ENCODE measurements at places on chromosomes 12 and 14.

- DNase-seq, result no peak
Observed at GRCh38 chr12:117395766-117396165, 34.3 kb upstream of the NOS1 start.

DNA sequence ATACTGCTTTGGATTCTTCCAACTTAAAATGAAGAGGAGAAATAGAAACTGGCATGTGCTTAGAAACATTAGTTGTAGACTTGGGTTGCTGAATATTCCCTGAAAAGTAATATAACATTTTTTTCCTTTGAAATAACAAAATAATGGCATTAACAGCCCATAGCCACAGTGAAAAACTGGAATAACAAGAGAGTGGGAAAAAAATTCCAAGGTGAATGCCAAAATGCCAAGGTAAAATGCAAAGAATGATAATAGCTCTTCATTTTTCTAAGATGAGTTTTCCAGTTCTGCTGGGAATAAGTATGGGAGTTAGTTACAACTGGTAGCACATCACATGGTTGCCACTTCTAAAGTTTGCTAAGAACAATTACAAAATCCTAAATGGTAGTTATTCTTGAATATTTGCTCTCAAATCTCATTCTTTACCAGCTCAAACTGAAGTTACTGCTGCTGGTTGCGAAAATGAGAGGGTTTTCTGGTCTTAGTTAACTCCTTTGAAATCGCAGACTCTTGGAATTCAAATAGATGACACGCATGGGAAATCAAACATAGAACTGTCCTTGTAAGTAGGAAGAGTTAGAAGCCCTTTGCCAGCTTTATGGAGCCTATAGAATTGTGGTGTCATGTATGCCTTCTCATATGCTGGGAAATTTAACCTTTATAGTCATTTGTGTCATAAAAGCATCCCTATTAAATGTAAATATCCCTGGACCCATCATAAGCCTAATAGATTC is 165.0 kb upstream of the DCN start:
- DNase-seq, result no peak

GRCh38 chr12:106903241-106903945 is 52.3 kb upstream of the TMEM263 start:
- DNase-seq, result peak; percentile 74

GRCh38 chr14:64801800-64802199 is 77.9 kb downstream of the SPTB start:
- DNase-seq, result no peak

- DNase-seq, result no peak
Observed at GRCh38 chr14:74605531-74606223, 6.4 kb downstream of the LTBP2 start.

GRCh38 chr12:108573317-108573716 is 10.9 kb downstream of the ISCU start:
- no peak for DNase-seq

- no peak for DNase-seq
Observed at GRCh38 chr12:52209321-52209720, 17.5 kb upstream of the KRT80 start.

DNA sequence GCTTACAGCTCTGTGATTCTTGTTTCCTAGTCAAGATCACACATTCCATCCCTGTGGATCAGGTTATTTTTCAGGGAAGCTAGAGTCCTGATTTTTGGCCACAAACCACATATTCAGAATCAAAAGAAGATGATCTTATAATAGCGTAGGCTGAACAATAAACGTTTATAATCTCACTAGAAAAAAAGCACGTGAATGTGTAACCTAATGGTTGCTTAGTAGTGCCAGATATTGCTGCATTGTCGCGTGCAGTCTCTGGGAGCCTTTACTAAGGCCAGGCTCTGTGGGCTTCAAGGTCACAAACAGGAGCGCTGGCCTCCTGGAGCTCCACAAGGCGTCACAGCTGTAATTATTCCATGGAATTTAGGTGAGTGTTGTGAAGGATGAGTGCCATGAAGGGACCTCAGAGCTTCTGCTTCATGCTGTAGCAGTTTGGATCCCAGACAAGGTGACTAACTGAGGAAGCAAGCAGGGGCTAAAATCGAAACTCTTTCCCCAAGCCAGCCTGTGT is 17.4 kb downstream of the CDKN1B start:
- no peak for DNase-seq

- DNase-seq, result no peak
Observed at GRCh38 chr12:64983771-64984278, 137.3 kb downstream of the WIF1 start.

DNA sequence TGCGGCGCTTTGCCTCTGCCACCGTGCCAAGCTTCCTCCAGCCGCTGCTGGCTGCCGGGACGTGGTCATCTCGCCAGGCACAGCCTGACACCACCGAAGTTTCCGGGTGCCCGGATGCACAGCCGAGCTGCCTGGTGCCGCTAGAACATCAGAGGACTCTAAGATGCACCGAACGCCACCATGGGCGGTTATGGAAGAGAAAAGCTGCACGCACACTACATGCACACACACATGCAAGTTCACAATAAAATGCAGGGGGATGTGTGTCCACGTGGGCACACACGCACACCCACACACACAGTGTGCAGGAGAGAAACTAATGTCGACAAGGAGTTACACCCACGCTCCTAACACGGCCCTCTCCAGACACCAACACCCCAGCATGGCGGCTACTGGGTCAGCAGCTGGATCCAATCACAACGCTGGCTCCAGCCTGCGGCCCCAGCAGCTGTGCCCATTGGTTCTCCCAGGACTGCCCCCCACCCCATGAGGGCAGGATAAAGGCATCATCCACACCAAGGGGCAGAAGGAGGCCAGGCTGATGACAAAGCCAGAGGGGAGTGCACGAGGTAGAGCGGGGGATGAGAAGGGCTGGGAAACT is 82.7 kb downstream of the BCL11B start:
- DNase-seq, result peak; percentile 66

GRCh38 chr12:27142101-27142721 is 59.8 kb upstream of the C12orf71 start:
- DNase-seq, result peak; percentile 46

DNA sequence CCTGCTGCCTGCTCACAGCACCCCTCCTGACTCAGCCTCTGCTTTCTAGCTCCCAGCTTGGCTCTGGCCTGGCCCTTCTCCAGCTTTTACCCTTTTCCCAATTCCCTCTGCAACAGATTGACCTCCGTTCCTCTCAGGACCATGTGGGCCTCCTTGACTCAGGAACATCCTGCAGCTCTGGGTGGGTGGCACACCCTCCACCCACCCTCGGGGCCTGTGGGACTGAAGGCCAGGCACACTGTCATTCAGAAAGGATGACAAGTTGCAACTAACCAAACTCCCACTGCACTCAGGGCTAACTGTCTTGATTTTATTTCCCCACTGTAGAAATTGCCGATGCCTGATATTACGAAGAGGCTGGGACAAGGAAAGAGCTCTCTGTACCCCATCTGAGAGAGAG is 59.4 kb downstream of the HELB start:
- DNase-seq, result no peak

GRCh38 chr14:98961191-98961590 is 310.8 kb downstream of the BCL11B start:
- no peak for DNase-seq

DNA sequence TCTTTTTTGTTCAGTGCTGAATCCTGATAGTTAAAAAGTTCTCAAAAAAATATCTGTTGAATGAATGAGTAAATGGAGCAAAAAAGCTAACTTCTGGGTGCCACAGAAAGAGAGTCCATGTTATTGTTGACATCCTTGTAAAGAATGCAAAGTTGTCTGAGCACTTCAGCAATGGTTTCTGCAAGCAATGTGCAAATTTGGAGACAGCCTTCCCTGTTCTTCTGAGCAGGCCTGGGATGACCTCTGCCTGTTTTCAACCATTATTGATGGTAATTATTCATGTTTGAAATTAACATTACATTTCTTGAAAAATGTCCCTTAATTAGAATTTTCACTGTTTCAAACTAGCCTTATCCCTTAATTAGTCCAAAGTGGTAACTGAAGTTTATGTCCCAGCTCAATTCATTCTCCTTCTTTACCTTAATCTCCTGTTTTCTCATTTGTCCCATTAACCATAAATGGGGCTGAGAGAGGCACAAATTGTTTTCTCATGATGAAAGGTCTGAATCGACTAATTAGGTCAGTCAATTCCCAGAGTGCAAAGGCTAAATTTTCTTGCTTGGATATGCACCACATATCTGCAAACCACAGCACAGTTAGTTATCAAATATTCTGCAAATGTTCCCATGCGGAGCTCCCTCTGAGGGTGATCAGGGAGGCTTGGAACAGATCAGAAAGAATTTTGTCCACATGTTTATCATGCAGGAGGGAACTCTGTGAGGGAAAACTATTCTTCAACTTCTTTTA is 139.4 kb upstream of the KRR1 start:
- no peak for DNase-seq

- peak; percentile 11 for DNase-seq
Observed at GRCh38 chr14:55077170-55078151, 26.0 kb downstream of the MAPK1IP1L start.

DNA sequence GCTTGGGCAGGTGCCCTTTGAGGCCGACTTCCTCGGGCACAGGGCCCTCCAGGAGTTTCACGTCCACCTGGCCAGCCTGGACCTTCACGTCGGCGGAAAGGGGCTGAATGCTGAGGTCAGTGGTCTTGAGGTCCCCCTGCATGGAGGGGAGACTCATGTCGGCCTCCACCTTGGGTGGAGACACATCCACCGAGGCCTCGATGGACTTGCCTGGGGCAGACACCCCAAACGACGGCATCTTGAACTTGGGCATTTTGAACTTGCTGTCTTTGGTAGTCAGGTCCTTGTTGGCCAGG is 24.0 kb downstream of the PLD4 start:
- no peak for DNase-seq

DNA sequence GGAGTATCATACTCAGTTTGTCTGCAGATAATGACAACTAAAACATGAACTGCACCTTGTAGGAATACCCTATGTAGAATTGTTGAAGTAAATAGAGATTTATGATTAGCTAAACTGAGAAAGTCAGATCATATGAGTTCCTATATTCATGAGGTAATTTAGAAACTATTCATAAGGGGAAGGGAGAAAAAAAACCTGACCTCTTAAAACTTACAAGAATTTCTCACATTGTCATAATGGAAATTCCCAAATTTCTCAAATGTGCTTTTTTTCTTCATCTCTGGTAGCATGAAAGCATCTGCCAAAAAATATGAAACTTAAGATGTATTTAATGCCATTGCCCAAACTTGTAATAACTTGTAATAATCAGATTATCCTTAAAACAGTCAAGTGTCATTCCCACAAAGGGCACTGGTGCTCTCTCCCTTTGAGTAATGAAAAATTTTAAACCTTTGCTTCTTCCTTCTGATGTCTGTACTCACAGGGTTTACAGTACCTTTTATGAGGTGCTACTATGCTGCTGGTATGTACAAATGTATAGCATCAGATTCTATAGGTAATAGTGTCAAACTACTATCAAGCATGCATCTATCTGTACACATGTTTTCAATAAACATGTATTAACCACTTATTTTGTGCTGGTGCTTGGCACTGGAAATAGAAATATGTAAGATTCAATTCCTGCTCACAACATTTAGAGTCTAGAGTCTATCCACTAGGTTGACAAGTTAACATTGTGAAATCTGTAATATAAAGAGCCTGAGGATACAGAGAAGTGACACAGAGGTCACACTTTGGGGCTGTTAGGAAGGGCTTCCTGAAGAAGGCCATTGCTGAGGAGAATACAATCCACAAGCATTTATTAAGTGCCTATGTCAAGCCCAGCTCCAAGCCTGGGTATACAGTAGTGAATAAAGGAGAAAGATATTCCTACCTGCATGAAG is 17.4 kb upstream of the DRAM1 start:
- DNase-seq, result no peak

- DNase-seq, result no peak
Observed at GRCh38 chr12:130081117-130081805, 81.0 kb upstream of the FZD10 start.

- no peak for DNase-seq
Observed at GRCh38 chr12:91565246-91565645, 382.6 kb upstream of the DCN start.

DNA sequence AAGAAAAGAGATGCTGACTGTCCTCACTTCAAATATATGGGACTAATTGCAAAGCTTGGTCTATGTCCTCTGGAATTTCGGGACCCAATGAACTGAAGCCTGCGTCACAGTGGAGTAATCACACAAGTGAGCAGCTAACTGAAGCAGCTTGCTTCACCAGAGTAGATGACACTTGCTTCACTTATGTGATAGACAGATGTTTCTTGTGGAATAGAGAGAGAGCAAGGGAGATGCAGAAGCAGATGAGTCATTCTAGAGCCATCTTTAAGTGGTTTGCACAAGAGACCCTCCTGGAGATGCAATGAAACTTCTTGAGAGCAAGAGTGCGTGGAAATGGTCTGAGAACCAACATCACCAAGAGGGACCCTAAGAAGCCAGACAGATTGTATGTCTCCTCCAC is 1537.1 kb upstream of the FLRT2 start:
- DNase-seq, result no peak

- DNase-seq, result no peak
Observed at GRCh38 chr12:78470354-78471195, 394.0 kb upstream of the SYT1 start.

- no peak for DNase-seq
Observed at GRCh38 chr14:105107351-105107750, 42.1 kb upstream of the GPR132 start.

DNA sequence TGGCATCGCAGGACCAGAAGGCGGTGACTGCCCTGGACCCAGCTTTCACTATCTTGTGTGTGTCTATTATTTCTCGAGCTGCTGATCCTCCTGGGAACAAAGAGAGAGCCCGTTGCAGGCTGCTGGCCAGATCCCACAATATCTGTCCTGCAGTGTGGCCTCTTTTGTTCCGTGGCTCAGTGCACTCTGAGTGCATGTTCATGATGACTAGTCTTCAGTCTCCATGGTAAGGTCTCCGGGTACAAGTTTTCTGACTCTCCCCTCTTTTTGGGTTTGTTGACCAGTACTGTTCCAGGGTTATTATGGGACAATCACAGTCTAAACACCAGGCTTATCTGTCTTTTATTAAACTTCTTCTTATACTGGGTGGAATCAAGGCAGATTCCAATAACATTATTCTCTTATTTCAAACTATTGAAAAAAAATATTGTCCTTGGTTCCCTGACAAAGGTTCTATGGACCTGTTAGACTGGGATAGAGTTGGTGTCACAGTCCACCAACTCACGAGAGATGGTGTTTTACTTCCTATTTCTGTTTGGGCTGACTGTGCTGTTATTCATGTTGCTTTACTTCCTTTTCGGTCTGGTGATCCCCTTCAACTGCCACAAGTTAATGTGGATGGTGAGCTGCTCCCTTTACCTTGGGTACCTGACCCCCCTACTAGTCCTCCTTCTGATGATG is 192.9 kb upstream of the ALG10B start:
- DNase-seq, result no peak

DNA sequence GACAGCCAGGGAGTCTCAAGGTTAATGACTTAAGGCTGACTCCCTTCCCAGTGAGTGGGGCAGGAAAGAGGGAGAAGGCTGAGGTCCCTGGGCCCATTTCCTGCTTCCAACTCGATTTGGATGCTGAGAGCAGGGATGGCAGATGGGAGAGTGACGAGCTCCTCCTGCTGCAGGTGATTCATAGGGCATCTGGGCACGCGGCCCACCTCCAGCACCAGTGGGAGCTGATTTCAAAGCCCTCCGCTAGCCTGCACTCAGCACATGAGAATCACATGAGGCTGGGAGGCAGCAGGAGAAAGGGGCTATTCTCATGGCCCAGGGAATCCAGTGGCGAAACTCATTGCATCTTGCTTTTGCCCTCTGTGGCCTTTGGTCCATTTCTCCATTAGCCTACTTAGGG is 90.8 kb downstream of the SSPN start:
- DNase-seq, result no peak
